Renal pelvis (tissue), 12 donors: ENCODE measurements at places on chromosomes 2 and 18. TPM values are rescaled to one million over a fixed set of nuclear protein-coding genes. Genes with fewer than 3 reads are reported as not detected.

DNA sequence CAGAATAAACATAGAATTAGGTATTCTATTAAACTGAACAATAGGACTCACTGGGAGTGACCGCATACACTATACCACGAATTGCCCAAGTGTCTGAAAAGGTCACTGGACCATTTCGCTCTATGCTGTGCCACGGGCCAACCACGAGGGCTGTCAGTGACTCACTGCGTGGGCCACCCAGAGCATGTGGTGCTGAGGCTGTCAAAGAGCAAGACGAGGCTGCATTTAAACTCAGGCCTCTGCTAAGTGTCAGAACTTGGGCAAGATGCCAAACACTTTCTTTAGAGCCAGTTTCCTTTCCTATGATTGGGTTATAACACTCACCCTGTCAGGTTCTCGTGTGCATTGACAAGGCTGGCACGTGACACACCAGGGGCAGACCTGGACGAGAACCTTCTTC lies 97.5 kb downstream of the SH3YL1 start:
- DNase-seq = no peak

- DNase-seq = no peak
Measured at GRCh38 chr2:96527286-96528005, 9.1 kb upstream of the ARID5A start.

- DNase-seq = peak; percentile 67
Measured at GRCh38 chr2:164737612-164738081, 104.0 kb downstream of the COBLL1 start.

DNA sequence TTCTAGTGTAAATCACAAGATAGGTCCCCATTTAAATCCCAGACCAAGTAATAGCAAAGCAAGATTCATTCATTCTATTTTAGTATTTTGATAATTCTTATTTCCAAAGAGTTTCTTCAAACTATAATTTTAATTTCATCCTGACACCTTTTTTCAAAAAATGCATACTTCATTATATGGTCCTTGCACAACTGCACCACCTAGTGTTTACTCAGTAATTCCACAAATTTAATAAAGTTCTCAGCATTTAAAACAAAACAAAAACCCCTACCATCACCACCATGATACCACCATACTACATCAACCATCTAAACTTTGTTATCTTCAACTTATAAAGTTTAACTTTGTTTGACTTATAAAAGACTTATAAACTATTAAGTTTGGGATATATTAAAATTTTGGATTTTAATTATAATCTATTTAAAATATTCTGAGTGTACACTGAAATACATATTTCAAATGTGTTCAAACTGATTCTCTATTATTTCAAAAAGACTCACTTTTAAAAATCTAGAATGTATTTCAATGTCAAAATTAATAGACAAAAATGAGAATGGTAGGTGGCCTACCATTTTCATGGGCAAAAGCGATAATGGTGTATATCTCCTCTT lies 44.2 kb downstream of the WDPCP start:
- no peak for DNase-seq

ALPP gene
- polyA plus RNA-seq = not detected

TCF23 gene
- polyA plus RNA-seq = 0.50 TPM

DNA sequence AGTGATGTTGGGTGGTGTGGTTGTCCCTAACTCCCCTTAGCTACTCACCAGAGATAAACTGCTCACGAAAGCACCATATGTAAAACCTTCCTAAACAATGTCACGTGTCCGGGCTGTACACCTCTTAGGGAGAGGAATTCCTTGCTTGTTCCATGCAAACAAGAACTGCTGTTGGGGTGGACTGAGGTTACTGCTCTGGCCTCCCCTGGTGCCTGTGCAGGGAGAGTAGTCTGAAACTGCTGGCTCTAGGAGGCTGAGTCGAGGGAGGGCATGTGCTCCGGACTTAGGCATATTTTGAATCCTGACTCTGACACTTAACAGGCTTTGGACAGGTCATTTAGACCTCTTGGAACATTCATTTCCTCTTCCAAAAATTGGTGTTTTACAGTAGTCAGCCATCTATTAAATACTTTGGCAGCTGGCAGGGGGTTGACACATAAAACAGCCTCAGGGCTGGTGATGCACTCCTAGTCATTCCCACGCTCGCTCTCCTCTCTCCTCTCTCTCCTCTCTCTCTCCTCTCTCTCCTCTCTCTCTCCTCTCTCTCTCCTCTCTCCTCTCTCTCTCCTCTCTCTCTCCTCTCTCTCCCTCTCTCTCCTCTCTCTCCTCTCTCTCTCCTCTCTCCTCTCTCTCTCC lies 10.6 kb downstream of the THNSL2 start:
- no peak for DNase-seq

DNA sequence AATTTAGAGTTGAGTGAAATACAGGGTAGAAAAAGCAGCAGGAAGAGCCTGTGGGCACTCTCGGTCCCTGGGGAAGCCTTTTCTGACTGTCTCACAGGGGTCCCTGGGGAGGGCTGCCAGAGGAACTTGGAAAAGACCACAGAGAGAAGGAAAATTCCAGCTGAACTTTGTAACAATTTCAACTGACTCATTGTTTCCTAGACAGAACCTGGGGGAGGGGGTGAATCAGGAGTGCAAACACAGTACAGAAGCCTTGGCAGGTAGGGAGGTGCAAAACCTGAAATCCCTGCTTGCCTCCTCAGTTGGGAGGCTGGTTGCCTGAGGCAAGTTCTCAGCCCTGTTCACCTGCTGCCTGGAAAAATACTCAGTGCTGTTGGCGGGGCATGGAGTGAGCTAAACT lies 106.8 kb downstream of the GRB14 start:
- DNase-seq = no peak

DNA sequence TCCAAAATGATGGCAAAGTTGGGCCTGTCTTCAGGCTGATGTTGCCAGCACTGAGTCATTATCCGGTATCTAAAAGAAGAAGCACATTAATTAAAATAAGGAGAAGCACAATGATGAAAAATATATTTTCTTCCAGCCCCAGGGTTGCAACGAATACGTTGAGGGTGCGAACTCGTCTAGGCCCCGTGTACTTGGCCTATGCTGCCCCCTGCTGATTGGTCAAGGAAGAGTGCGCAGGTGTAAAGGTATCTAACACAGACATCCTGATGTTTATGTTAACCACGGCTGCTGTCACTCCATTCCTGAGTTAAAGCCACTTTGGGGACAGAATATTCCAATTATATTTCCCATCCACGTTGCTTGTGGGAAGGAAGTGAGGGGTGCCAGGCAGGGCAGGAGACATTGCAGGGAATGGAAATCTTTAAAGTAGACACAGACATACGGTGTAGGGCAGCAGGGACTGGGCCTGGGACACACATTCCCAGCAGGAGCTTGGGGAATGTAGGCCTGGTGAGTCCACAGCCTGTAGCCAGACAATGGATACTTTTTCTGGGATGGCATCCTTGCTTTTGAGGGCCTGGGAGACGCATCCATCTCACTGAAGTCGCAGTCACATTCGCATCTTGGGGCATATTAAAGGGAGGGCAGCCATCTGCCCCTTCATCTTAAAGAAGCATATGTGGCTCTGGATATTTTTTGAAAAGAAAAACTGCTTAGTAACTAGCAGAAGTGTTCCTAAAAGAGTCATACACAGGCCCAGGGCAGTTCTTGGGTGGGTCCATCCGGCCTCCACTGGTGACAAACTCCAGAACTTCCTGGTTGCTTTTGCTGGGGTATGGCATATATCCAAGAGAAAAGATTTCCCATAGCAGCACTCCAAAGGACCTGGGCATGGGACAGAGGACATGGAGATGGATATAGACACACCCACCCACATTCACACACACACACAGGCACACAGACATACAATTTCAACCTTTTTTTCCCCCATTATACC lies 81.9 kb downstream of the CLIP4 start:
- DNase-seq = peak; percentile 62

- no peak for DNase-seq
Measured at GRCh38 chr2:218400167-218400929, 680 bp downstream of the CTDSP1 start.

DNA sequence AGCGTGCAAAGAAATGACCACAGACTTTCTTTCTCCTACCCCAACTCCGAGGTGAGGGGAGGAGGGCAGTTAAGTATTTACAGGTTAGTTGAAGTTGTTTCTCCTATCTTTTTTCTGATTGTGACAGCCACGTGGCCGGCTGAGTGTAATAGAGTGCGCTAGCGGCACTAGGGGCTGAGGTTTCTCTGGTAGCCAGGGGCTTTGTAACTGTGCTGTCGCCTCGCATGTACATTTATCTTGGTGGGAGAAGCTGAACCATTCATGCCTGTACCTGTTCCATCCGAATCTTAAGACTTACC lies 214.1 kb upstream of the STON1 start:
- peak; percentile 28 for DNase-seq

DNA sequence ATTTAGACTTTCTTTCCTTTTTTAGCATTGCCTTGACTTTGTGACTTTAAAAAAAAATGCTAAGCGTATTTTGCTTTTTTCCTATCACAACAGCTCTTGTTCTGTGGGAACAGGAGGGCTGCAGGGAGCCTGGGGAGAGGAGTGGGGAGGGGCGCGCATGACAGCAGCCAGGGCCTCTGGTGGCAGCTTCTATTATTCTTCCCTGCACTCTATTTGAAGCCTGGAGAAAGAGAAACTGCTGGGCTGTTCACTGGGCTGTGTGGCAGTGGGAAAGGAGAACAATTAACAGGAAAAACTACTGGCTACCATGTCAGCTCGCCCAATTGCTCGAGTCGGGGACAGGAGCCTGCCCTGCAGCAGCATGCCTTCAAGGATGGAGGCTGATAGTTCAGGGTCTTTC lies 119.0 kb upstream of the ZBTB14 start:
- no peak for DNase-seq

GRCh38 chr2:106104332-106105062 lies 89.6 kb downstream of the UXS1 start:
- peak; percentile 44 for DNase-seq

DNA sequence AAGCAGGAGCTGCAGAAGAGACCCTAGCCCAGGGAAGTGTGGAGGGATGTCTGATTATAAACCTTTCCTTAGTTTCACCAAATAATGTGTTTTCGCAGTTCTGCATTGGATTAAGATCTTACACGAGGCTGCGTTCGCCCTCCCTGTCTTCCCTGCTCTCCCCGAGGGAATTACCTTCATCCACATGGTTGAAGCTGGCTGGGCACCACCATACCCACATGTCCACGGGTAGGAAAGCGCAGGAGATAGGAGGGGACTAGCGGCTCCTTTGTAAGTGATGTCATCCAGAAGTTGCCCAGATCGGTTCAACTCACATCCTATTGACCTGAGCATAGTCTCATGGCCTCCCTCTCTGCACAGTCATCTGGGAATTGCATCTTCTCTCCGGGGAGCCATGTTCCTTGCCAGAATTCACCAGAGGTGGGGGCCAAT lies 1.1 kb downstream of the TTL start:
- peak; percentile 41 for DNase-seq

RGPD3 gene
- polyA plus RNA-seq = 0.34 TPM

GRCh38 chr2:191151331-191151730 lies 537 bp upstream of the STAT4 start:
- no peak for DNase-seq
